NCI-H748 treated with DMSO at 0.1 percent for 48 hours (cell line): ENCODE measurements at places on chromosomes 16 and 17.

- no peak for DNase-seq
Observed at GRCh38 chr17:71978435-71978834, 142.4 kb upstream of the SOX9 start.

- no peak for DNase-seq
Observed at GRCh38 chr17:40857535-40857934, 9.5 kb downstream of the KRT12 start.

DNA sequence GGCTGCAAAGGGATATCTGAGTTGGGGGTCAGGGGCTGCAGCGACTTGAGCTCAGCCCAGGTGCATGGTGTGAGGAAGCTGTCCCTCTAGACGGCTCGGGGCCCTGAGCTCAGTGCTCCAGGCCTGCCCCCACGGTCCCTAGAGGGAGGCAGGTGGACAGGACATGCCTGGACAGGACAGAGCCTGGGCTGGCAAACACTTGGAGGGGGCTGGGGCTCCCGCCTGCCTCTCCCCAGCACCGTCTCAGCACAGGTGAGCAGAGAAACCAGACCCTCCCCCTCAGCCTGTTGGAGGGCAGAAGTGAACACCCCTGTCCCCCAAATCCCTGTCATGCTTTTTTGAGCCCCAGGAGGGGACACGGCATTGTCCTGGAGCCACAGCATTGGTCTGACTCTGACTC lies 11.4 kb upstream of the SLC38A10 start:
- DNase-seq = no peak

DNA sequence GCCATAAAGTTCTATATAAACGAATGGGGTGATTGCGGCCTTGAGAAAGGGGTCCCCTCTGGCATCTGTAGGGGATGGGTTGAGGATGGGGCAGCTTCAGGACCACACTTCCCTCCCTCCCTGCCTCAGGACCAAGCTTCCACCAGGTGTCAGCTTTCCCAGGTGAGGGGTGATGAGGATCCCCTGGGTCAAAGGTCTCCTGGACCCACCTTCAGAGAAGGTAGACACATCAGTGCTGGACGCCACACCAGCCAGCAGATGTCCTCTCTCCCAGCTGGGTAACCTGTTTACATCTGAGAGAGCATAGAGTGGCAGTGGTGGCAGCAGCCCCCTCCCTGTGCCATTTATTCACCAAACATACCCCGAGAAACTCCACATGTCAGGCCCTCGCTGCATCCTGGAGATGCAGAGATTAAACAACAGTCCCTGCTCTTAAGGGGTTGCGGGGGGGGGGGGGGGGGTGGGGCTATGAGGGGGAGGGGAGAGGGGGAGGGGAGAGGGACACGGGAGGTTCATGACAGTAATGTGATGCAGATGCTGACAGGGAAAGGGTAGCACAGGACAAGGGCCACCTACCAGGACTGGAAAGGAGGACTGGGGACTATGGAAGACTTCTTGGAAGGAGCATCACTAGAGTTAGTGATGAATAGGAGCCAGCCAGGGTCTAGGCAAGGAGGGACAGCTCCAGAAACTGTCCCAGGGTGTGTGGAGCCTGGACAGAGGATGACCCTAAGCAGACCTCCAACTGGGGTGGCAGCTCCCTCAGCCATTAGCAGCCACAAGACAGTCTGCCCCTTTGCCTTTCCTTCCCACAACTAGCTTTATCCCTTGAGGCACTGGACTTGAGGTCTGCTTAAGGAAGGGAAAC lies 5.0 kb downstream of the PROCA1 start:
- DNase-seq = no peak

DNA sequence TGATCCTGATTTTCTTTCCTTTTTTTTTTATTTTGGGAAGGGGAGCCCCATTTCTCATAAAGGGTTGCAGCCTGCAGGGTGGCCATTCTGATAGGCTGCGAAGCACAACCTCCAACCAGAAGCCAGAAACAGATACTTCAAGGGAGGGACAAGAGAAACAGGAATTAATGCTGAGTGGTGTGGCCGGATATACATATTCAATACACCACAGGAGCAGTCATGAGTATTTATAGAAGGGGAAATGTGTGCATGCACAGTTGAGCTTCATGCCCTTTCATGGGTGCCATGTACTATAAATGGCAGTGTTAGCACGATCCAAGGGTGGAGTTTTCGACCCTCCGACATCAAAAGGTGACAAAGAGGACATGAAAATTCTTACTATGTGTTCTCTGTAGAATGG lies 320.8 kb downstream of the CBLN1 start:
- no peak for DNase-seq

- DNase-seq = no peak
Observed at GRCh38 chr17:21370430-21370829, 5.7 kb upstream of the KCNJ12 start.

- no peak for DNase-seq
Observed at GRCh38 chr17:57377094-57377493, 120.8 kb downstream of the MSI2 start.

DNA sequence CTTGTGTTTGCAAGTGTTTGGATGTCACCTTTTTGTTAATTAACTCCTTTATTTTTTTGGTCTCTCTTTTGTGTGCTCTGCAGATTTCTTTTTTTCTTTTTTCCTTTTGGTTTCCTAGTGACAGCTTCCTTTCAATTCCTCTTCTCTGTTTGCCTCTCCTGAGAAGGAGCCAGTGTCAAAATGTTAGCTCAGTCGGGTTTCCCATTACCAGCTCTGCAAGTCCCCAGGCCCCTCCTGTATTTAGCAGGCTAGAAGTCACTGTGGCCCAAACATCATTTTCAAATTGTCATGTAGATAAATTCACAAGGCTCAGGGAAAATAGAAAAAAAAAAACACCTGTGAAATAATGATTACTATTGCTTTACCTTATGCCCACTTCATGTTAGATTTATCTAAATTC lies 1621.6 kb downstream of the CDH8 start:
- no peak for DNase-seq

- no peak for DNase-seq
Observed at GRCh38 chr16:11799509-11800381, 2.7 kb upstream of the ZC3H7A start.

DNA sequence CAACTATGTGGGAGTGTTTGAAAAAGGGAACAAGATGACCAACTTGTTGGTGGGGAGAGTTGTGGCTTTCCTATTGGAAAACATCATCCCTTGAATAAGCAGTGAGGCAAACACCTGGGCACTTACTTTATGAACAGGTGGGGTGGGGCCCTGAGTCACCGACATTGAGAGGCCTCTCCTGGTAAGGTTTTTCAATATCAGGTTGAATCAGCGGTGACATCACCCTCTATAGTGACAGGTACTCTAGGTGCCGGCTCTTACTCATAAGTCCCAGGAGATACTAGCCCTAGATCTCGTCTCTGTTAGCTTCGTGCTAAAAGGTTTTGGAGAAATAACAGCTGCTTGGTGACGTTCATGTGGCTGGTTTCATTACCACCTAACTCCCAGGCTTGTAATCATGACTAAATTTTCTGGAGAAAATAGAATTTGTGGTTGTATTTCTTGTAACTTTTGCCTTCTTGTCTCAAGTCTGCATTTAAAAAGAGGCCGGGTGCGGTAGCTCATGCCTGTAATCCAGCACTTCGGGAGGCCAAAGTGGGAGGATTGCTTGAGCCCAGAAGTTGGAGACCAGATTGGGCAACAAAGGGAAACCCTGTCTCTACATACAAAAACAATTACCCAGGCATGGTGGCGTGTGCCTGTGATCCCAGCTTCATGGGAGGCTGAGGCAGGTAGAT lies 19.3 kb downstream of the CDH1 start:
- DNase-seq = no peak

DNA sequence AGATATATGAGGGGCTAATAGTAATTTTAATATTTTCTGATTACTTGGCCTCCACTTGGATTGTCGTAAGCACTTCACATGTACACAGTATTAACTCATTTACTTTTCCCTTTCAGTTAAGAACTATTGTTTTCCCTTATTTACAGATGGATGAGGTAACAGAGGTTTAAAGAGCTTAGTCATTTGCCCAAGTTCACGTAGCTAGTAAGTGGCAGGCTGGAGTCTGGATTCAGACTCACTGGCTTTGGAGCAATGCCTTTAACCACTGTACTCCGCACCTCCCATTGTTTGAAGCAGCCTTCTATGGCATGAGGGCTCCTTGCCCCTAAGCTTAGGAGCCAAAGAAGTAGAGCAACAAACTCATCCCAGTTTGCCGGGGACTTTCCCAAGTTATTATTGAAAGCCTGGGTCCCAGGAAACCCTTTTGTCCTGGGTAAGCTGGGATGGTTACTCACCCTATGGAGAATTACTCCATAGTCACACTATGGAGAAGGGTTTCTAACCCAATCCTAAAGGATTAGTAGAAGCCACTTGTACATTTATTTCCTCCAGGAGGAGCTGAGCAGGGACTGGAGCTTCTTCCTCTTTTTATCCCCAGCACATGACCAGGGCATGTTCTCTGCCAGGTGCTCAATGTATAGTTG lies 12.3 kb downstream of the FOXL1 start:
- no peak for DNase-seq

DNA sequence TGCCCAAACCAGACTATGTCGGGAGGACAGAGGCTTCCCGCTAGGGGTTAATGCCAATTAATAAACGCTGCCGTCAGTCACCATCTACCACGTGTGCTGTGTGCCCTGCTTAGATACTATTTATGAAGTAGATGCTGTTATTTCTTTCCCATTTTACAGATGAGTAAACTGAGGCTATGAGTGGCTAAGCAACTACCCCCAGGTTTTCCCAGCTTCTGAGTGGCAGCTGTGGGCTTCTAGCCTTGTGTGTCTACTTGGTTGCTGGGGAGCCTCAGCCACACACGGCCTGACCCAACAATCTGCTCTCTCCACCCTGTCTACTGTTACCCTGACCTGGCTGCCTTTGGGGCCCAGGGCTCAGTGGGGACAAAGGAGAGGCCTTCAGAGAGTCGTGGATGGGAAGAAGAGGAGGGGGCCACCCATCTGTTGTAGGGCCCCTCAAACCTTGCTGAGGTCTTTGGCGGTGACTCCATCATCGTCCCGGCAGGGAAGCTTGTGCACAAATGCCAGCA lies 7.1 kb downstream of the GIT1 start:
- no peak for DNase-seq

- DNase-seq = no peak
Observed at GRCh38 chr17:82603981-82604448, 44.2 kb downstream of the WDR45B start.

GRCh38 chr16:71373073-71373472 lies 14.6 kb downstream of the CALB2 start:
- no peak for DNase-seq

DNA sequence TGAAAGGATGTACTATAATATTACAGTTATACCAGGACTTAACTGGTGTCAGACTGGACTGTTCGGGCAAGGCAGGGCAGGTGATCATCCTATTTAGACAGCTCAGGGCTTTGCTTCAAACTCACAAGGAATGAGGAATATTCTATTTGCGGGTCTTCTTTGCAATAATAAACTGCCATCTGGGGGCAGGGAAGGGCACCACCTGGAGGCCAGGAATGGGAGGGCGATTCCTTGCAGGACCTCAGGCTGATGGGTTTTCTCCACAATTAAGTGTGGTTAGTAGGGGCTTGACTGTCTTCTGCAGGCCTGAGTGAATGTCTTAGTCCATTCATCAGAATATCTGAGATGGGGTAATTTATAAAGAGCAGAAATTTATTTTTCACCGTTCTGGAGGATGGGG lies 424.1 kb downstream of the CA10 start:
- peak; percentile 6 for DNase-seq

DNA sequence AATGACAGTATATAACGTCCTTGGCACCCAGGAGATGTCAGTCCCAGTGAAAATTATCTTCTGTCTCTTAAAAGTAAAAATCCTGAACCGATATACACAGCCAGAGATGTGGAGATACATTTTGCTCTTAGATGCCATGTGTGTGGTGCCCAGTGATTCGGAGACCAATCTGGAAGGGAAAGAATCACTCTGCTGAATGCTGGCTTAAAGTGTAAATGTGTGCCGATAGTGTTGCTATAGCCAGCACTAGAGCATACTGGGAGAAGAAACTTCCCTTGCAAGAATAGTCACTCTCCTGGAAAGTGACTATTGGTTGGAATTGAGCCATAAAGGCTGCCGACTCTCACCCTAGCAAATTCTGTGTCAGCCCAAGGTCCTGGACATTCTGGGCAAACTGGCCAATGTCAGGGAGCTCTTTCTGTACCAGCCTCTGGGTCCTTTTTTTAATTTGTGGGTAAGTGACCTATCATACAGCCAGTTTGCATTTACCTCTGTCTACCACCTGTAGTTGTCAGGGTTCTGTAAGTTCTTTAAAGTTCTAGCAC lies 44.2 kb upstream of the HNF1B start:
- no peak for DNase-seq

DNA sequence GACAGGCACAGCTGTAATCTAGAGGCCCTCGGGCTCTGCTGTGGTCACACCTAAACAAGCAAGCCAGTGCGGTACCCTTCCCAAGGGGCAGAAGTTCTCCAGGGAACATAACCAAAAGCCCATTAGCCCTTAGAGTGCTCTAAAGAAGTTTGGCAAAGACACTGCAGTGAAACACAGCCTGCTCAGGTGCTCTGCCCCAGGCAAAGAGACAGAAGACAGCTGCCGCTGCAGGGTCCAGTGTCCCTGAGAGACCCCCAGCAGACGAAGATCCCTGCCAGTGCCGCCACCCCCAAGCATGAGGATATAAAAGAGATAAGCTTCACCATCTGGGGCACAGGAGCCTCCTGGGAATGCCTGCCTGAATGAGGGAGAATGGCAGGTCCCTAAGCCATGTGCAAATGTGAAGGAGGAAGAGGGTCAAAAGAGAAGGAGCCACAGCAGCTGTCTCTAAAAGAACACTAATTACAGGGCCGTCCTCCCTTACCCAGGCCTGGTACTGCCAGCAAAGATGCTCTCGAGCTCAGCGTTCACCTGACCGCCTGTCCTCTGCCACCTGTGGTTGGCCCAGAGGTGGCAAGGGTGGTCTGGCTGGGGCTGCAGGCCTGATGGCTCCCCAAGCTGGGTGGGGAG lies 29.7 kb downstream of the CUEDC1 start:
- no peak for DNase-seq

GRCh38 chr16:12391956-12392355 lies 411.7 kb downstream of the CPPED1 start:
- DNase-seq = no peak

DNA sequence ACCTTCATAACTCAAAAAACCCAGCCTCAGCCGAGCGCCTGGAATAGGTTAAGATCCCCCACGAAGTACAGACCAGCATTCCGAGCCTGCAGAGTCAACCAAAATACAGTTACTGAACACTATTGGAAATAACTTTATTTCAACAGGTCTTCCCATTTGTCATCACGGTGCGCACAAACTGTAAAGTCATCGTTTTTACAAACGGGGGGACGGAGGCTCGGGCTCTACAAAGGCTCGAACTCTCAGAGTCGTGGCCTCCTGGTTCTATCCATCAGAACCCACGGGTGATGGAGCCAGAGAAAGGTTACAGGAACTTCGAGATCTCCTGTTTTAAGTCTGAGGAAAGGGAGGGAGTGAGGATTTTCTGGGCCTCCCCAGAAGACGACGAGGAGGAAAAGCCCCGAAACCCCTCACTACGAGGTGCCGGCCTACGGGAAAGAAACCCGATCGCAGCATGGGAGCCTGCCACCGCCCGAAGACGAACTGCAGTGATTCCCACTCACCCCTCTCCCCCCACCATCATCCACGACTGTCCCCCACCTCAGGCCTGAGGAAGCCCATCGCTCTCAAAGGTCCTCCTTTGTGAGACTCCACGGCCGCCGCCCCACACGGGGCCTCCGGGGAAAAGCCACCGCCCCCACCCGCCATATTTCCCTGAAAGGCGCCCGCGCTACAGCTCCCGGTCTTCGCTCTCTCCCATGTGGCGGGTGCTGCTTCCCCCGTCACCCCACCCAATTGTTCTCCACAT lies 917 bp downstream of the YWHAE start:
- DNase-seq = no peak
